ENCODE measurements at places on chromosomes 7 and 10.

- DNase-seq: no peak
Observed at GRCh38 chr10:117175215-117175900, 21.9 kb upstream of the KCNK18 start.

- DNase-seq: peak; percentile 5
Observed at GRCh38 chr10:98268694-98269431, 869 bp upstream of the LOXL4 start.

GRCh38 chr10:30000802-30001571, 58.4 kb downstream of the JCAD start:
- DNase-seq: peak; percentile 64

- no peak for DNase-seq
Observed at GRCh38 chr10:22174442-22174841, 43.4 kb downstream of the EBLN1 start.

- DNase-seq: no peak
Observed at GRCh38 chr7:45698303-45699014, 124.3 kb downstream of the ADCY1 start.

DNA sequence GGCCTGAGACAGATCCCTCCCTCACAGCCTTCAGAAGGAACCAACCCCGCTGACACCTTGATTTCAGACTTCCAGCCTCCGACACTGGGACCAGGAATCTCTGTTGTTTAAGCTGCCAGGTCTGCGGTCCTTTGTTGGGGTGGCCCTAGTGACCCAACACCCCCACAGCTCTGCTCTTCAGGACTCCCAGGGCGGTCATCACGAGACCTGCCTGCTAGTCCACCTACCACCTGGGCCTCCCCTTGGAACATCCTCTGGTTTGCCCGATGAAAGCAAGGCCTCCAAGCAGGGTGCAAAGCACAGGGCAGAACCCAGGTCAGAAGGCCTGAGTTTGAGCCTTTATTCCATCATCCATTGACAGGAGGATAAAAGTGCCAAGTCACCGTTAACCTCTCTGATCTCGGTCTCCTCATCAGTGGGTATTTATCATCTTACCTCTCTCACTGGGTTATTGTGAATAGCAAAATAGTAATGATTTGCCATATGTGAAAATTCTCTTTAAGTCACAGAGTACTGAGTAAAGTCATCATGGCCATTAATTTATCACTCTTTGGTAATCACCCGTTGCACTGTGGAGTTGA, 16.9 kb upstream of the SMARCD3 start:
- DNase-seq: no peak
